SIG-M5 (cell line): ENCODE measurements at places on chromosomes 4 and X.
A peak's percentile ranks its signal among the peaks of the same experiment; 100 is the strongest.

DNA sequence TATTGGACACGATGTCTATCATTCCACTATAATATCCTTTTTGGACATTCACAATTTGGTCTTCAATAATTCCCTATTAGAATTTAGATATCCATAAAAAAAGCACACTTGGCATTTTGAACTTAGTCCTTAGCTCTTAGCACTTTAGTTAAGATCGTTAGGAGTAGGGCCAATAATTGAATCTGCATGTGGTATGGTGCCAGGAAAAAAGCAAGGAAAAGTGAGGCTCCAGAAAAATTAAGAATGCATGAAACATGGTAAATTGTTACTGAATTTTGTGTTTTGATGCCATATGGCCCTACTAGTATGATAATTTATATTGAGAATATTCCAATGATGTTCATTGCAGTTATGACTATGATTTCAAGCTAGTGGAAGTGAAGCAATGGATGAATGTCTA, 53.6 kb upstream of the TEX13A start:
- DNase-seq: no peak

GRCh38 chr4:152708796-152709195, 29.0 kb upstream of the TMEM154 start:
- DNase-seq: no peak

DNA sequence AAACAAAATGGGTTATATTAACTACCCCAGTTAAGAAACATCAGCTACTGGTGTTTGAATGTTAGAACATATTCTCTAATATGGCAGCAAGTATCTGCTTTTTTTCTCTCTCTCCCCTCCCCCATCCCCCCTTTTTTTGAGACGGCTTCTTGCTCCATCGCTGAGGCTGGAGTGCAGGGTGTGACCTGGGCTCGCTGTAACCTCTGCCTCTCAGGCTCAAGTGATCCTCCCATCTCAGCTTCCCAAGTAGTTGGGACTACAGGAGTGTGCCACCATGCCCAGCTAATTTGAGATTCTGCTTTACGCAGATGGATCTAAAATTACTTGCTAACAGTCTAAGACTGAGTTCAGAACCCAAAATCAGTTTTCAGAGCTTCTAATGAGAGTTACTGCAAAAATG, 101.9 kb downstream of the AFF1 start:
- no peak for DNase-seq

- no peak for DNase-seq
Observed at GRCh38 chr4:165855191-165855590, 17.8 kb upstream of the TLL1 start.

GRCh38 chr4:146040623-146041022, 102.0 kb upstream of the ZNF827 start:
- no peak for DNase-seq

DNA sequence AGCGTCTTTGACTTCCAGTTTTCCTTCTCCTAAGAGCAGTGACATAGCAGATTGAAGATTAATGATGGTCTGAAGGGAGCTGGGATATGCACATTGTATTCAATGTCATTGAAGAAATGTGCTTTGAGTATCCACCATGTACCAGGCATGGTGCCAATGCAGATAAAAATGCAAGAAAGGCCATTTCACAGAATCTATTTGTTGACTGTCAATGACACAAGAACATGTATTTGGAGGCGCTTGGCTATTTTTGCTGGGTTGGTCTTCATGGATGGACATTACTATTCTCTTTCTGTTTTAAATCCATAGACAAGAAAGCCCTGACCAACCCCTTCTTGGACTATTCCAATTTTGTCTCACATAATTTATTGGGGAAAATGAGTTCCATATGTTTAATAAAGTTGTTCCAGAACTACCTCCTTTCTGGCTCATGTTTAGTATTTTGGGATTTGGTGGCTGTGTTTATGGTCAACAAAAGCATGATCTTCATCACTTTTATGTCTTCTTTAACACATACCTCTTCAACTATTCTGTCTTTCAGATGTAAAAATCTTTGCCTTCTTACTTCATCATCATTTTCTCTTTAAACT, 174.5 kb downstream of the CPE start:
- no peak for DNase-seq

- no peak for DNase-seq
Observed at GRCh38 chr4:183362916-183363542, 40.8 kb upstream of the CLDN24 start.

DNA sequence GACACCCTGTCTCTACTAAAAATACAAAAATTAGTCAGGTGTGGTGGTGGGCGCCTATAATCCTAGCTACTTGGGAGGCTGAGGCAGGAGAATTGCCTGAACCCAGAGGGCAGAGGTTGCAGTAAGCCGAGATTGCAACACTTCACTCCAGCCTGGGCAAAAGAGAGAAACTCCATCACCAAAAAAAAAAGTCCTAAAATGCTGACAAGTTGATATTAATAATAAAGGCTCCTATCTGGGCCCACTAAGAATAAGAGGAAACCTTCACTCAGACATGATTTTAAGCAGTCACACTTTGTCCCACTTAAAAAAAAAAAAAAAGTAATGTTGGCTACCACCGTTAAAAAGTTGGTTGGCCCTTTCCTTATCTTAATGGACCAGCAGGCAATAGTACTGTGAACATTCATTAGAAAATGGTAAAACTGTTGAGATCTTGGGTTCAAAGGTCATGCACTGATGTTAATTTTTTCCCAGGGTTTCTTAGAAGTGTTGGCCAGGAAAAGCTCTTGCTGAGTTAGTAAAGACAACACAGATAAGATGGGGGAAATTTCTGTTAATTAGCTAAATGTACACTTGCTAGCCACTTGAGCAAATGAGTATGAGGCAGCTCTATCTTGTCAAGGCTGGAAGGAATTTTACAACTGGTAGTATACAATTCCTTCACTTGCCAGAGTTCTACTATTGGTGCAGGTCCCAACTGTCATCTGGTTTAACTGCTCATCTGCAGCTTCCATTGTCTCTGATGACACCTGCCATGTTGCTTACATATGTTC, 43.6 kb upstream of the BMP2K start:
- DNase-seq: no peak

GRCh38 chr4:48331577-48332330, 9.6 kb upstream of the SLAIN2 start:
- no peak for DNase-seq

GRCh38 chr4:166091912-166092510, 219.0 kb downstream of the TLL1 start:
- DNase-seq: no peak

DNA sequence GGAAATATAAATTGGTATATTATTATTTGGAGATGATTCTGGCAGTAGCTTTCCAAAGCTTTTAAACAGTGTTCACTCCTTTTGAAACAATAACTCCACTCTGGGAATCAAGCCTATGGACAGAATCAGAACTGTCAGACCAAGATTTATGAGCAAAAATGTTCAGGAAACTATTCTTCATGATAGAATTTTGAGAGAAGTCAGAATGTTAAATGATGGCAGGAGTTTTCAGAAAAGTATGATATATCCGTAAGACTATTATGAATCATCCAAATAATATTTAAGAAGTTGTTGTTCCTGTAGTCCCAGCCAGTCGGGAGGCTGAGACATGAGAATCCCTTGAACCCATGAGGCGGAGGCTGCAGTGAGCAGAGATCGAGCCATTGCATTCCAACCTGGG, 50.5 kb upstream of the ADGRG2 start:
- no peak for DNase-seq

GRCh38 chrX:10117864-10118377, 38.9 kb upstream of the CLCN4 start:
- no peak for DNase-seq

GRCh38 chr4:174826660-174827059, 2.4 kb downstream of the GLRA3 start:
- no peak for DNase-seq

DNA sequence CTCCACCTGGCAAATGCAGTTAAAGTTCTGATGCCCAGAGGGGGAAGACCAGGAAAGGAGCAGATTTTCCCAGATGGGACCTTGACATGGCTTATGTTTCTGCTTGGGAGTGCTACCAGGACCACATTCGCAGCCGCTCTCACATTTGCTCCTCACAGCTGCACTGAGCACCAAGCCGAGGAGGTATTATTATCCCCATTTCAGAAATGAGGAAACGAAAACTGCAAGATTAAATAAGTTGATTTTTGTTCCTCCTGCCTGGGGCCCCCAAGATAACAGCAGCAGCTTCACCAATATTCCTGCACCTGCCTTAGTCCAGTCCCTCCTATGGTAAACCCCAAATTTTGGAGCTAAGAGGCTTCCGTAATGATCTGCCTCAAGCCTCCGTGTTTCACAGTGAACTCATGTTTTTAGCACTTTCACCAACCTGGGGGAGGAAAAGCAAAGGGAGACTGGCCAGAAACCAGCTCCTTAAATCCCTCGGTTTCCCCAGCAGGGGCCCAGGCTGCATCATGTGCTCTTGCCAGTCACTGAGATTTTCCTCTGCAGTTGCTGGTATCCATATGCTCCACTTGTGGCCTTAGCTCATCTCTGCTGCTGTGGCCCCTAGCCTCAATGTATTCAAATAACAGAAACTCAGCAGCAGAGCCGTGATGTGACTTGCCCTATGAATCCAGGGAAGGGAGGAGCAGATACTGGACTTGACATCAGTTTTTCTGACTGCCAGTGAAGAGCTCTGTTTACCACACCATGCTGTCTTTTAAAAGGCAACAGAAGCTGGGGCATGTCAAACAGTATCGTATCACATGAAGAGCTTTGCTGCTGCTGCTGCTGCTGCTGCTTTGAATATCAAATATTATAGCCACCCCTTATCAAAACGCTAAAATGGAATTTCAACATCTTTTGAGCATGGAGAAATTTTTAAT, 95.5 kb upstream of the KLHL13 start:
- DNase-seq: no peak

DNA sequence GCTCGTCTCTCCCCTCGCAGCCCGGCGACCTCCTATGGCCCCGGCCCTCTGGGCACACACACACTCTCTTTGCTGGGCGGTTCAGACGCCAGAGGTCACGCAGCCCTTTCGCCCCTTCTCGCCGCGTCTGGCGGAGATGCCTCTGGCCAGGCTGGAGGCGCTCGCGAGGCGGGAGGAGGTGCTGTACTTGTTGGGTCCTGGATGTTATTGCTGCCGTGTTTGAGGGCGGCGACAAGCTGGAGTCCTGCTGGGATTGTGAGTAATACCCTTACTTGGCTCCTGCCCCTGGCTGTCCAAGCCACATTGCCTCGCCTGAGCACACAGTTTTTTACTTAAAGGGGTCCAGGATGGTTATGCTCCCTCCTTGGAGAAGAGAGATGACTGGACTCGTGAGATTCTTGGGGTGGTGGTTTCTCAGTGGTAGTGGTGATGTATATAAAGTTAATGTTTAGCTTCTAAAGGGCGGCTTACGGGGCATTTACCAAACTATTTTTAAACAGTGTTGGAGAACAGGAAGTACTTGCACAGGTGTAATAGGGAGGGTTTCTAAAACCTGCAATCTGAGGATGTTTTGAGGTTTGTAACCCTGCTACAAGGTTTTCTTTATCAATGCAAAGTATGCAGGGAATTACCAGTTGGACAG, 572 bp downstream of the USP53 start:
- DNase-seq: peak; percentile 52

DNA sequence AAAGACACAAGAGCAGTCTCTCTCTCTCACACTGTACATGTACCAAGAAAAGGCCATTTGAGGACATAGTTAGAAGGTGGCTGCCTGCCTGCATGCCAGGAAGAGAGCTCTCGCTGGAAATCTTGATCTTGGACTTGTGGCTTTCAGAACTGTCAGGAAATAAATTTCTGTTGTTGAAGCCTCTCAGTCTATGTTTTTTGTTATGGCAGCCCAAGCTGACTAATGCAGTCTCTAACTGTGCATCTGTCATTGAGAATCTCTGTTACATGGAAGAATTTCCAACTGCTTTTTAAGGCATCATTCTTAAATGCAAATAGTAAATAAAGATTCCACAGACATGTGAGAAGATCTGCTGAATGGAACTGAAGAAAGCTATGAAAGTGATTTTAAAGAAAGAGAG, 198.3 kb downstream of the PCDH10 start:
- DNase-seq: no peak

DNA sequence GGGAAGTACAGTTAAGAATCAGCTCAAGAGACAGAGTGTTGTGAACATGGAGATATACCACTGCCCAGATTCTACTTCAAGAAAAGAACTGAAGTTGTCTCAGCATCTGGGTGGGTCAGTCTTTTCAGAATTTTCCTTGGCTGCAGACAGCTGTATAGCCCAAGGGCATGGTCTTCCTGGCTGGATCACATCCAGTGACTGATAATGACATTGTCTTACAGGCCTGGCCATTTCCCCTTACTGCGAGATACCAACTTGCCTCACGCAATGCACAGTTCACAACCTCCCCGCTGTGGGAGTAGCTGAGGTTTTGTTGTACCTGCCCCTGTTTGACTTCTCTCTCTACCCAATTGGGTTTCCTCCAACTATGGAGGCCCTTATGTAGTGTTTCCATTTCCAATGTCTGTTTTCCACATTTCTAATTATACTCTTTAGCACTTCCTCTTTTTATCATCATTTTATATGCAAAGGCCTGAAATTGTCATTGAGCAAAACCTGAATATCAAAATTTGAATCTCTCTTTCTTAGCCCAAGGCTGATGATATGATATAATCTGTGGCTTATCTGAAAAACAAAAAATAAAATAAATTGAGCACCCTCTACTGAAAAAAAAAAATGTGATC, 209.1 kb downstream of the NAF1 start:
- no peak for DNase-seq

DNA sequence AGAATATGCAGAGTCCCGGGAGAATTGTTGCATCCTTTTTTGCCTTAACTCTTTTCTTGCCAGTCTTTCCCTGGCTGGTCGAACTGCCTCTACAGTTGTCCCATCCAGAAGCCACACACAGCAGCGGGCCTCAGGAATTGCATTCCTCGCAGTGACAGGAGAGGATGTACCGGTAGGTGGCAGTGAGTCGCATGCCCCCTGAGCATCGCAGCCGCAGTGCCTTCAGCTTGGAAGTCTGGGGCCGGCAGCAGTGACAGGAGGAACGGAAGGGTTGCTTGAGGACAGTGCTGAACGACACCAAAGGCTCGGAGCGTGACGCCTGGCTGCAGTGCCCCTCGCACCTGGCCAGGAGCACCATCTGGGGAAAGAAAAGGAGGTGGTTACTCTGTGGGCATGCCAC, 23.5 kb downstream of the NDP start:
- DNase-seq: no peak

GRCh38 chr4:140834839-140835495, 78.8 kb upstream of the TBC1D9 start:
- no peak for DNase-seq

- no peak for DNase-seq
Observed at GRCh38 chrX:64996805-64997204, 20.6 kb upstream of the ZC4H2 start.

DNA sequence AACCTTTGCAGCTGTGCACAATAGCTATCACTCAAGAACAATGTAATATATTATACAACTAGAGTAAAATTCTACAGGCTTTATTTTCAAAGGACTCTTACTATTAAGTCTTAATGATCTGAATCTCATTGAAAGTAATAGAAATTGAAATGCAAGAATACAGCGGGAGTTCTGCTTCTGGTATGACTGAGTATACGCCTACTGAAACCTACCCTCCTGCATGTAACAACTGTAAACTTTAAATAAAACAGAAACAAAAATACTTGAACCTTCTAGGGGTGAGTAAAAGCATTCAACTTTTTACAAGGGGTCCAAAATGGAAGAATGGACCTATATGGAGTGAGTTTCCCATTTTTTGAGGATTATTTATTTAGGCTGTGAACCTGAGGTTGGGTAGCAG, 13.5 kb downstream of the DCHS2 start:
- DNase-seq: no peak
